GM13977 (cell line): ENCODE measurements at places on chromosomes 2 and 18.

GRCh38 chr2:38384338-38384737 lies 7.3 kb upstream of the ATL2 start:
- DNase-seq = no peak

- no peak for DNase-seq
Observed at GRCh38 chr18:36187826-36188721, 777 bp downstream of the MOCOS start.

- DNase-seq = no peak
Observed at GRCh38 chr2:70854411-70854810, 18.8 kb upstream of the CD207 start.

- DNase-seq = no peak
Observed at GRCh38 chr2:2839393-2839781, 508.3 kb upstream of the MYT1L start.

DNA sequence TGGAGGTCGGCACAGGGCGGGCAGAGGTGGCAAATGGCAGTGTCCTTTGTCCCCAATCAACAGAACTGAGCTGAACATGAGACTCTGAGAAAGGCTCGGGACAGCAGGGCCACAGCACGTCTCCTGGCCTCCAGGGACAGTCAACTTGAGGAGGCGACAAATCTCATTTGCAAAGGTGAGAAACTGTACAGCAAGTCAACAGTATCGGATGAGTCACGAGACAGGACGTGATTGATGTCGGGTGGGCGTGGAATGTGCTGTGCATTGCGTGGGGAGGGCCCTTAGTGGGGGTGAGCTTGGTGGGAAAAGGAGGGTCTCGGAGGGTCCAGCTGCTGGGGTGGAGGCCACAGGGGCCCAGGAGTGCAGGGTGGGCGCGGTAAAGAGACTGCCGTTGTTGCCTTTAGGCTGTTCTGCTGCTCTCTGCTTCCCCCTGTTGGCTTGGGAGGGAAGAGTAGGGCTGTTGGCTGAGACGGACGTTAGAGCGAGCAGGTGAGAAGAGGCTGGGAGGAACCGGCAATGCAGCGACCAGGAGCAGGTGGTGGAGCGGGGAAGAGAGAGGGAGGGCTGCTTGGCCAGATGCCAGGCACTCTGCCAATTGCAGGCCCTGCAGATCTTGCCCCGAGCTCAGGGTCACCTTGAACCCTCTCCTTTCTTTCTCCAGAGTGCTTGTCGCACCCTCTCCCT lies 164.3 kb downstream of the BCL2 start:
- DNase-seq = peak; percentile 59

- no peak for DNase-seq
Observed at GRCh38 chr2:215460682-215461382, 25.0 kb upstream of the FN1 start.

- DNase-seq = no peak
Observed at GRCh38 chr2:233252227-233252626, 754 bp downstream of the ATG16L1 start.

- no peak for DNase-seq
Observed at GRCh38 chr2:239290618-239291474, 110.0 kb downstream of the HDAC4 start.

DNA sequence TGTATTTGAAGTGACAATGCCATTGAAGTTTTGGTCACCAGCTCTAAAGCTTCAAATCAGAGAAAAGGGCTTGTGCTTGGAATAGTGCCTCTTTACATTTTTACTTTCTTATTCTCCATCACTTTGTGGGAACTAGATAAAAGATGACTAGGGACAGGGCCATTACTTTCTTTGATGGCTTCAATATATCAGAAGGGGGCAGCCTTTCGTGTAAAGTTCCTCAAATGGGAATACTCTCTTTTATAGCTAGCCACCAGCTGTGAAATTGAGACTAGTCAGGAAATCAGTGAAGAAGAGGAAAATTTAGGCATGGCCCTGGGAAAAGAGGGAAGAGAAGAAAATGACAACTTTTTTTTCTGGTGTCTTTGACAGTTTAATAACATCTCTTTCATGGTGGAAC lies 242.5 kb downstream of the DCC start:
- no peak for DNase-seq

DNA sequence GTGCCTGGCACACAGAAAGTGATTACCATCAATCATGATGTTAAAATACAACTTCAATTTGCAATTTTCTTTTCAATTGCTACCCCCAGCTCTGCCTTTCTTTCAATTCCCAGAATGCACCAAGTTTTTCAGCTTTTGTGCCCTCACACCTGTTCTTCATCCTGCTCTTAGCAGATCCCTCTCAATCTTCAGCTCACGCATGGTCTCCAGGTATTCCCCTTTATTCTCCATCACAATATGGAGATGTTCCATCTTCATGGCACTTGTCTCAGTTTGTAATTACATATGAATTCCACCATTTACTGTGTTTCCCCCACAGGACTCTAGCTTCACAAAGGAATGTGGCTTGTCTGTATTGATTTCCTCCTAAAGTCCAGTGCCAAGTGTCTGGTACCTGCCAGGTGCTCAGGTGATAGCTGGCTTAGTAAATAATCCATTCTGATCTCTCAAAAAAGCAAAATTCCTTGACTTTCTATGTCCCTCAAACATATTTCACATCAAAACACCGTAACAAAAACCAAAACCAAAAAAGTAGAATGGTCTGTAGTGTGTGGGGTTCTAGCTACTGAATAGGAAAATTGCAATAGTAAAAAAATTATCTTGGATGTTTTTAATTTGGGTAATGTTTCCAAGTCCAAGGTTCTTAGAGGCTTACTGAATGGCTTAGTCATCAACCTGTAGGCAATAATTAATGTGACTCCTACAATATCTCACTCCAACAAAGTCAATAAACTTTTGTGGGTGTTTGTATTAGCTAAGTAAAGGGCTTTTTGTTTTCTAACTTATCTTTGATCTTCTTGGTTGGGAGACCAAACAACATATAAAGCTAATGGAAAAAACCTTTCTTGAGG lies 2.9 kb upstream of the INSIG2 start:
- no peak for DNase-seq

DNA sequence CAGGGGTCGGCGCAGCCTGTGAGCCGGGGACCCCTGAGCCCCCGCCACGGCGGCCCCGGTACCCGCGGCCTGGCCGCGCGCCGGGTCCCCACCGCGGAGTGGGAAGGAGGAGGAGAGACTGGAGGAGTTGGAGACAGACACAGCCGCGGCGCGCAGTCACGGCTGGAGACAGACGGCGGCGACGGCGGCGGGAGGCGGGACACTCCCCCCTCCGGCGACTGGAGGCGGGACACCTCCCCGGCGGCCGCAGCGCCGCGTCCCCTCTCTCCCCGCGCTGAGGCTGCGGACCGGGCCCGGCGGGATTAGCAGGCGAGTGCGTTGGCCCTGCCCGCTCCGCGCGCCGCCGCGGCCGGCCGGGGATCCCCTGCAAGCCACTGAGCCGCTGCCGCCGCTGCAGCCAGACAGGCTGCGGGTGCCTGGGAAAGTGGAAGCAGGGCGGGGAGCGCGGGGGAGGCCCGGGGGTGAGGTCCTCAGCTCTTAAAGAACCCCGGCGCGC lies 1.0 kb upstream of the LDLRAD4 start:
- peak; percentile 66 for DNase-seq

- DNase-seq = no peak
Observed at GRCh38 chr2:98347298-98348065, 1.2 kb downstream of the CNGA3 start.

DNA sequence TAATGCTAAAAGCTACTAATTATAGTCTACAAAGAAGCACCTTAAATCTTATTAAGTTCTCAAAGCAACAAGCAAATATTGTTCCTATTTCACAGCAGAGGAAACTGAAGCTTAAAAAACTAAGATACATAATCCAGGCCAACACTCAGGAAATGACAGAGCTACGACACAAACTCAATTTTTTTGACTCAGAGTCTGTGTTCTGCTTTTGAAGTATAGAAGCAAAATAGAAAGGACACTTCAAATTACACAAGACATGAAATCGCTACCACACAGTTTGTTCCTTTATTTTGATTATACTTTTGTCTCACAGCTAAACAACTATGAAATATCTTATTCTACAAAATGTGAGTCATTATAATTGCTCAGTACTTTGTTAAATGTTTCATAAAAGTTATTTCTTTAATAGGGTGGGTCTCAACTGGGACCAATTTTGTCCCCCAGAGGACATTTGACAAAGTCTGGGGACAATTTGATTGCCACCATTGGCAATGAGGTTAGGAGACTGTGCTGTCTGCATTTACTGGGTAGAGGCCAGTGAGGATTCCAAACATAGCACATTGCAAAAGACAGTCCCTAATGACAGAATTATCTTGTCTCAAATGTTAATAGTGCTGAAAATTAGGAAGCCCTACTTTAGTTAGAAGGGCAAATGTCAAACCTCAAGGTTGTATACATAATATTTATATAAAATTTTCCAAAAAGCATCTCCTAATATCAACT lies 101.5 kb upstream of the GRB14 start:
- no peak for DNase-seq

GRCh38 chr2:136376798-136377211 lies 258.9 kb upstream of the CXCR4 start:
- no peak for DNase-seq

- no peak for DNase-seq
Observed at GRCh38 chr2:20062615-20063545, 11.5 kb upstream of the LAPTM4A start.

GRCh38 chr18:26185267-26185666 lies 41.0 kb upstream of the TAF4B start:
- no peak for DNase-seq

- no peak for DNase-seq
Observed at GRCh38 chr2:107772353-107772752, 54.3 kb upstream of the RGPD4 start.

DNA sequence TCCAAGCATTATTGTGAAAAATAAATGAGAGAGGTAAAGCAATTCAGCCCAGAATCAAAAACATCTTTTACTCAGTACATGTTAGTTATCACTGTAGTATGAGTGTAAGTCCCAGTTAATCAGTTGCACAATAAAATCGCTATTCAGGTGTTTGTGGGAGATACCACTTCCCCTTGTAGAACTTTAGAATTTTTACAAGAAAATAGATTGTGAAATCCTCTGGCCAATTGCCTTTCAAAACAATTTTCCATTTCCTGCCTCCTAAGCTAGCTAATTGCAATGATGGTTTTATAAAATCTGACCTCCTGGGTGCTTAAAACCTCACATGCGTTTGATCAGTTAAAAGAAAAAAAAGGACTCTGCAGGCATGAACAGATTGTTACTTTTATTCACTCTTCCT lies 332.5 kb downstream of the PID1 start:
- no peak for DNase-seq

DNA sequence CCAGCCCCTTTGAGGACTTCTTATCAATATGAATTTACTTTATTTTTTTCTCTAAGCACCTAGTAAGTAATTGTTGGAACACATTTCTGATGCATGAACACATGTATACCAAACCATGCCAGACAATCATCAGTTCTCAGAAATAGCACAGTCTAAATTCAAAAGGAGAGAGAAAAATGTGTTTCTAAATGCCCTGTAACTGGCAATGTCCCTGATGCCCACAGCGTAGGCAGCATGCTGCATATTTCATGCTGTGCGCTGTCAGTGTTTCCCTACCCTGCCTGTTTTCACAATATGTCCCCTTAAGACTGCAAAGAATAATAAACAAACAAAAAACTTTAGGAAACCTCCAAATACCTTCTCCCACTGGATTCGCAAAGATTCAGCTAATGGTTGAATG lies 881.0 kb upstream of the CHAC2 start:
- DNase-seq = no peak

- no peak for DNase-seq
Observed at GRCh38 chr2:62964671-62965070, 86.0 kb upstream of the OTX1 start.

- no peak for DNase-seq
Observed at GRCh38 chr2:98454500-98455235, 10.0 kb downstream of the INPP4A start.

GRCh38 chr18:30522288-30522929 lies 520.1 kb downstream of the DSC3 start:
- no peak for DNase-seq

DNA sequence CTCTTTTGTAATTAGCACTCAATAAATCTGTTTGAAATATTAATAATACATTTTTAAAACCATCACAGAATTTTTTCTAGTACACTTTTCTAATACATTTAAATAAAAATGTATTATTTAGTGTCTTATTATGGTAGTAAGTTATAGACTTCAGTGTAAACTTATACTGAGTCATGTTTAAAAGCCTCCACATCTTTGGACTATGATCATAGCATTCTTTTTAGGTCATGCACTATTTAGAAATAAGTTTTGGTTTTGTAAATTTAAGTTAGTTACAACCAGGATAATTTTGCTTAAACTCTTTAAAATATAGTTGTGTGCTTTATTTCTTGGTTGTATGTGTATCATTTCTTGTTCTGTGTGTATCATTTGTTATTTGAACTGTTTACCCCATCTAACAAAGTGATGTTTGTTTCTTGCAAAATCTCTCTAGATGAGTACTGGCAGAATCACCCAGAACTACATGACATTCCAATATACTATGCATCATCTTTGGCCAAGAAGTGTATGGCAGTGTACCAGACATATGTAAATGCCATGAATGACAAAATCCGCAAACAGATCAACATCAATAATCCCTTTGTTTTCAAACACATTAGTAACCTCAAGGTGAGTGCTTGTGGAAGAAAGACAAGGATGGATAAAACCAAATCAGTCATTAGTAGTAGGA lies 16.7 kb downstream of the CPSF3 start:
- no peak for DNase-seq

DNA sequence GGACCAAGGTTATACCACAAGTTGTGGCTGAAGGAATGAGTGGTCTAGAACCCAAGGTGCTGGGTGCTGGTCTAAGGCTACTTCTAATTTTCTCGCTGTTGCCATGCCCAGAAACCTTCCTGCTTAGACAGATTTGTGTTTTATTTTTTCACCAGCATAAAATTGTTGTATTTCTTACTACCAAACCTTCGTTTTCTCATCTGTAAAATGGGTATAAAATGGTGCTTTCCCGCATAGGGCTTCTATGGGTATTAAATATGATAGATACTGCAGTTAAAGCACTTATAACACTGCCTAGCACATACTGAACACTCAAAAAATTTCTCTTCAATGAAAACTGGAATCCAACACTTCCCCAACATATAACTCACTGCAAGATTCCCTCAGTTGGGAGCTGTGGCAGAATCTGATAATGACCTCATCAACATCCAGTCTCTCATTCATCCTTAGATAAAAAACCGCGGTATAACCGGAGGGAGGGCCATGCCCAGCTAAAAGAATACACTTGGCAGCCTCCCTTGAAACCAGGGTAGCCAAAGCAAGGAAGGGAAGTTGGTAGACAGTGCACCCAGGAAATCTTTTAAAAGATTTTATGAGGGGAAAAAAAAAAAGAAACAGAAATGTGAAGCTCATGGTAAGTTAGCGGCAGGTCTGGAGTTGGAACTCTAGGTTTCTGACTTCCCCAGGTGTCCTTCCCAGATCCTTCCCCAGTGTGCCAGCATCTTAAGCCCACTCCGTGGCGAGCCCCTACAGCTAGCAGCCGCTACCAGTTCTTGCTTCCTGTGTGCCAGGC lies 1.2 kb downstream of the NEMP2 start:
- no peak for DNase-seq

DNA sequence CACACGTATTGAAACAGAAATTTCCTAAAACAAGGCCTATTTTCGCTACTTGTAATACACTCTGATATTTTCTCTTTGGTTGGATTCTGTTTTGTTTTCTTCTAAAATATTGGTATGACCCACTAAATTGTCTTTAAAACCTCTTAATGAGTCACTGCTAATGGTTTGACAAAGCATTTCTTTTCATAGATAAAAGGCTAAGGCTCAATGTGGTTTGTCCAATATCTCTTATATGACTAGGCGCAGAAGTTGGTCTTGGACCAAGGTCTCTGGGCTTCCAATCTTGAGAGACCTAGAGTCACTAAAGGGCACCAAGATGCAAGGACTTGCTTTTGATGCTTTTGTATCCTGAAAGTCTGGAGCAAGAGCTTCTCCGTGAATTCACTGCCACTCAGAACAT lies 498.2 kb upstream of the TCF4 start:
- no peak for DNase-seq

GRCh38 chr18:40987581-40987980 lies 967.5 kb upstream of the PIK3C3 start:
- no peak for DNase-seq
